Naive thymus-derived CD4-positive, alpha-beta T cell (primary cell): ENCODE measurements at places on chromosomes 4 and X. TPM values are rescaled to one million over a fixed set of nuclear protein-coding genes. Genes with fewer than 3 reads are reported as not detected.

DNA sequence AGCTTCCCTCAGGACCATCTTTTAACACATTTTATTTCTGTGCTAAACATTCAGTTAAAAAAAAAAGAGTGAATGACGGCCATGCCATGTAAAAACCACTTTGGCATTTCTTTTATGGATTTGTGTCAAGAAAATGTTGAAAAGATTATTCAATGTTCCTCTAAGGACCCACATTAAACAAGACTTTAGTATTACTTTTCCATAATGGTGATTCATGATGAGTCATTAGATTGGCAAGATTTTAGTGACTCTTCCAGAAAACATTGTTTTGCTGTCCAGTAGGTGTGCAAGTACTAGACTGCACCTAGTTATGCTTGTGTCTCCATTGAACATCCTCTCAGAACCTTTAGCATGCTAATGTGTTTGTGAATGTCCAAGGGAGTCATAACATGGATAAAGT lies 748.6 kb downstream of the STPG2 start:
- no peak overlapping the region for H3K27ac ChIP-seq
- no peaks in the 10 kb centered on the region for H3K36me3 ChIP-seq
- DNase-seq, result no peak

DNA sequence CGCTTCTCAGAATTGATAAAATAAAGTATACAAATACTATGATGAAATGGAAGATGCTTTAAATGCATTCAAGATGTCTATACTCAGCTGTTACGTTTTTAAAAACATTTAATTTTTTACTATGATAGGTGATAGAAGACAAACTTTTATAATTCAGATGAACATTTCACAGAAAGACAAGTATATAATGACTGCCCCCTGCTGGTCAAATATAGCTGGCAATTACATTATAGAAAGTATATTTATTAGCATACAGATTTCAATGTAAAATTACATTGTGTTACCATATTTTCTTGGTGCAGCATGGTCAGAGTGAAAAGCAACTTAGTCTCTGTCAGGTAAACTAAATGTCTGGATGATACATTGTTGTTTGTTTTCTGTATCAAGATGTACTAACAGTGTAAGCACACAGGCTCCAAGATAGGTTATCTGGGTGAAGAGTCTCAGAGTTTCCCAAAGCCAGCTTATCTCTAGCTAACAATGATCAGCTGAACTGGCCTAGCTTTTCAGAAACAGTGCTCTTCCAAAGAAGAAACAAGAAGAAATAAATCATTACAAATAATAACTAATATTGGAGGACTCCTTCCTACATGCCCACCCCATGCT lies 54.1 kb downstream of the SRPX start:
- H3K4me1 ChIP-seq, result no peaks in the 10 kb centered on the region
- DNase-seq, result no peak
- H3K27ac ChIP-seq, result no peak overlapping the region
- H3K36me3 ChIP-seq, result no peaks in the 10 kb centered on the region

- H3K4me3 ChIP-seq, result no peak overlapping the region
- no peaks in the 10 kb centered on the region for H3K4me1 ChIP-seq
- H3K27ac ChIP-seq, result no peak overlapping the region
- H3K36me3 ChIP-seq, result no peaks in the 10 kb centered on the region
Measured at GRCh38 chrX:22063284-22063683, 31.2 kb downstream of the PHEX start.

DNA sequence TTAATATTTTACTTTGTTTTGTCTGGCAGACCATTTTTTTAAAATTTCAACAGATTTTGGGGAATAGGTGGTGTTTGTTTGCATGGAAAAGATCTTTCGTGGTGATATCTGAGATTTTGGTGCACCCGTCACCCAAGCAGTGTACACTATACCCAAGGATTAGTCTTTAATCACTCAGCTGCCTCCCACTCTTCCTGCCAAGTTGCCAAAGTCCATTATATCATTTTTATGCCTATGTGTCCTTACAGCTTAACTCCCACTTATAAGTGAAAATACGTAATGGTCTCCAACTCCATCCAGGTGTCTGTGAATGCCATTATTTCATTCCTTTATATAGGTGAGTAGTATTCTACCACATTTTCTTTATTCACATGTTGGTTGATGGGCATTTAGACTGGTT lies 281.7 kb upstream of the GK2 start:
- H3K27ac ChIP-seq, result no peak overlapping the region
- H3K4me3 ChIP-seq, result no peak overlapping the region
- no peaks in the 10 kb centered on the region for H3K36me3 ChIP-seq

DNA sequence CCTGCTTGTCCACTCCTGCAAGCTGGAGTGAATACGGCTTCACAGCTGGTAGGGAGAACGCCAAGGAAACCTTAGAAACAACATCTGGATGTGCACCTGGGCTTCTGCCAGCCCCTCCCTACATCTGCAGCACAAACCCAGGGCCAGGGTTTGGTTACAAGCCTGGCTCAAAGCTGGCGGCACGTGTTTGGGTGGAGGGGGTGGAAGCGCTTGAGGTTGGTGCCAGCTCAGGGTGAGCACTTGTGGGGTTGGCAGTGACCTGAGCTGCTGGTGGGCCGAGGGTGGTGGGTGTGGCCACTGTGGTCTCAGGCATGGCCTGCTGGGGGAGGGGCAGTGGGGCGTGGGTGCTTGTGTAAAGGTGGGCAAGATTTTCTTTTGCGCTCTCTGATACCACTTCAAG lies 15.6 kb downstream of the ELF4 start:
- no peaks in the 10 kb centered on the region for H3K27me3 ChIP-seq
- H3K4me3 ChIP-seq, result no peak overlapping the region
- H3K27ac ChIP-seq, result peak overlapping the region; percentile 11
- H3K4me1 ChIP-seq, result peaks cover 54% of the 10 kb centered on the region

GRCh38 chr4:144579411-144580030 lies 66.4 kb upstream of the HHIP start:
- H3K27me3 ChIP-seq, result no peaks in the 10 kb centered on the region
- DNase-seq, result no peak
- H3K4me3 ChIP-seq, result no peak overlapping the region
- no peak overlapping the region for H3K27ac ChIP-seq

DNA sequence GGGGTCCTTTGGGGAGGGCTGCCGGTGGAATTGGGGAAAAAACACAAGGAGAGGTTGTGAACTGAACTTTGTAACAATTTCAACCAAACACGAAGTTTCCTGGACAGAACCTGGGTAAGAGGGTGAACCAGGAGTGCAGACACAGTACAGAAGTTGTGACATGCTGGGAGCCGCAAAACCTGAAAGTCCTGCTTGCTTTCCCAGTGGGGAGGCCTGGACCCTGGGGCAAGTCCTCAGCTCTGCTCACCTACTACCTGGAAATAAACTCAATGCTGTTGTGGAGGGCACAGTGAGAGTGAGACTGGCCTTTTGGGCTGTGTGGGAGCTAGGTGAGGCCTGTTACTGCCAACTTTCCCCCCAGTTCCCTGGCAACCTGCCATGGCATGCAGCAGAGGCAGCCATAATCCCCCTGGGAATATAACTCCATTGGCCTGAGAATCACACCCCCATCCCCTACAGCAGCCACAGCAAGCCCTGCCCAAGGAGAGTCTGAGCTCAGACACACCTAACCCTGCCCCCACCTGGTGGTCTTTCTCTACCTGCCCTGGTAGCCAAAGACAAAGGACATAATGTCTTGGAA lies 162.8 kb downstream of the THOC2 start:
- H3K27me3 ChIP-seq, result no peaks in the 10 kb centered on the region
- DNase-seq, result no peak
- no peaks in the 10 kb centered on the region for H3K4me1 ChIP-seq
- no peak overlapping the region for H3K27ac ChIP-seq

DNA sequence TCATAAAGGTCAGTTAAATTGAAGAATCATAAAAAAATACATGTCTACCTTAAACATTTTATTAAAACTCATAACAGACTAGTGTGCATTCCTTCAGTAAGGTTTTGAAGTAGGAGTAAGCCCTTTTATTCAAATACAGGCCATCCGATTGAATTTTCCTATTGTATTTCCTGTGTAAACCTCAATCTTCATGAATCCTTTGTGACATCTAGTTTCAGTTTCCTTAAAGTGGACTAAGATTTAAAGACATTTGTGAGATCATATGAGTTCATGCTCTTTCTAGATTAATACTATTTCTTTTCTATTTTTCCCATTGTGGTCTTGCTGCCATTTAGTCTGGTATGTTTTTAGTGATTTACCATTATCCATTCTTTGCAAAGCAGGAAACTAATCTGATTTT lies 644.7 kb upstream of the BOD1L1 start:
- H3K4me3 ChIP-seq, result no peak overlapping the region
- no peaks in the 10 kb centered on the region for H3K36me3 ChIP-seq
- H3K27me3 ChIP-seq, result no peaks in the 10 kb centered on the region
- H3K4me1 ChIP-seq, result no peaks in the 10 kb centered on the region

- peak overlapping the region; percentile 88 for H3K4me3 ChIP-seq
- DNase-seq, result no peak
- peaks cover 12% of the 10 kb centered on the region for H3K4me1 ChIP-seq
- peak overlapping the region; percentile 95 for H3K27ac ChIP-seq
- H3K36me3 ChIP-seq, result peaks cover 6% of the 10 kb centered on the region
- no peaks in the 10 kb centered on the region for H3K27me3 ChIP-seq
Measured at GRCh38 chr4:168317621-168318020, 931 bp downstream of the DDX60 start.

DNA sequence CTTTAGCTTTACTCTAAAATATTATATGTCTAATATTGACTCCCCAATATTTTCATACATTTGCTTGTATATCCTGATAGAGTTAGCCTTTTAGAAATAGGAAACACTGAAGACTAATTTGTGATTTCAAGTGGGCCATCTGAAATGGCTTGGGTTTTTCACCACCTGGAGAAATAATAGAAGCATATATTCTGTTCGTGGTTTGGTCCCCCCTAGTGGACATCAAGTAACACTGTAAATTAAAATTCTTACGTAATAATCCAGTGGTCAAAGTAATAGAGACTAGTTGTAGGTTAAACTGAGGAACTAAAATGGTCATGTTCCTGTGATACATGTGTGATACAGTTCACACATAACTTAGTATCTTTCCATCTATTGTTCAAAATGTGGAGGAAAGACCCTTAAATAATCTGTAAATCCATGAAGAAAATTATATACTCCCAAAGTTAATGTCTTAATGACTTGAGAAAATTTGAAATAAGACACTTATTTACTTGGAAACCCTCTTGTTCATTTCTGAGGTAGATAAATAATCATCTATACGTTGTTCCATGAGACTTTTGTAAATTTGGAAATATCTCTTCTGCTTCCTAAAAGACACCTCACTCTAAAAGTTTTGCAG lies 79.8 kb upstream of the SMARCAD1 start:
- H3K27me3 ChIP-seq, result no peaks in the 10 kb centered on the region
- no peaks in the 10 kb centered on the region for H3K4me1 ChIP-seq
- no peak overlapping the region for H3K4me3 ChIP-seq
- no peak overlapping the region for H3K27ac ChIP-seq
- no peak for DNase-seq
- H3K36me3 ChIP-seq, result no peaks in the 10 kb centered on the region

- H3K4me3 ChIP-seq, result no peak overlapping the region
- no peaks in the 10 kb centered on the region for H3K4me1 ChIP-seq
Measured at GRCh38 chr4:112002248-112002661, 143.0 kb upstream of the FAM241A start.

GRCh38 chrX:145825896-145826295 lies 8.3 kb downstream of the SLITRK2 start:
- no peak overlapping the region for H3K4me3 ChIP-seq
- no peaks in the 10 kb centered on the region for H3K4me1 ChIP-seq
- H3K36me3 ChIP-seq, result no peaks in the 10 kb centered on the region
- DNase-seq, result no peak
- H3K27ac ChIP-seq, result no peak overlapping the region

- H3K4me1 ChIP-seq, result no peaks in the 10 kb centered on the region
- H3K27ac ChIP-seq, result no peak overlapping the region
Measured at GRCh38 chr4:88196523-88197185, 38.2 kb upstream of the ABCG2 start.

DNA sequence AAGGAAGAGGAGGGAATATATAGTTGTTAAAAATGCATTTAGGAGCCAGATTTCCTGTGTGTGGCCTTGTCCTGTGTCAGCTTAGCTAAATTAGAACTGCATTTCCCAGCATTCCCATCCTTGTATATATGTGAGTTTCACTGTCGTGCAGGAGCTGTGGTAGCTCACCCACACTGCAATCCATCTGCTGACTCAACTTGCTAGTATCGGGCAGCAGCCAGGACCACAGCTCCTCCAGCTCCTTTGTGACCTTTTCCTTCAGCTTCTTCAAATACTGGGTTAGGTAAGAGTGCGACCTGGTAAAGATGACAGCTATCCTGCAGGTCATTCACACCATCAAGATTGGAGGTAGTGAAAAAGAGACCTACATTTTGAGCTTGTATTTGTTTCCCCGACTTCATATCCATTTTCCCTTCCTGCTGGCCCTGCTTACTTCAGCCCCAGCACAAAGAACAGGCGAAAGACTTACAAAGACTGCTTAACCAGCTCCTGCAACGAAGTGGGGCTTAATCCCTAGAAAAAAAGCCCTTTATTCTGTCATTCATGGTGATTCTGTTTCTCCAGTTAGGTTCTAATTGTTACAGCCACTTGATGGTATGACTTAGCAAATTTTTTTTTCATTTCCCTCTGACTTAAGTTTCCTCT lies 11.4 kb downstream of the ASIC5 start:
- H3K27ac ChIP-seq, result no peak overlapping the region
- DNase-seq, result no peak
- no peaks in the 10 kb centered on the region for H3K36me3 ChIP-seq
- no peak overlapping the region for H3K4me3 ChIP-seq
- H3K27me3 ChIP-seq, result no peaks in the 10 kb centered on the region
- no peaks in the 10 kb centered on the region for H3K4me1 ChIP-seq

DNA sequence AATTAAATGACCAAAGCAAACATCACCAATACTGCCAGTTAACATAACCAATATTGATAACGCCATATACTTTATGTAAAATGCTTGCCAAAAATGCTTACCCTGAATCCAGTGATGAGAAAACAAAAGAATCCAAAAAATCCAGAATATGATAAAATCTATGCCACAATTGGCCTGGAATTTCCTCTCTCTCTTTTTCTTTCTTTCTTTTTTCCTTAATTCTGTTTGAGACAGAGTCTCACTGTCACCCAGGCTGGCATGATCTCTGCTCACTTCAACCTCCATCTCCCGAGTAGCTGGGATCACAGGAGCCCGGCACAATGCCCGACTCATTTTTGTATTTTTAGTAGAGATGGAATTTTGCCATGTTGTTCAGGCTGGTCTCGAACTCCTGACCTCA lies 9.8 kb upstream of the SLC7A11 start:
- no peaks in the 10 kb centered on the region for H3K4me1 ChIP-seq
- H3K27me3 ChIP-seq, result peaks cover 3% of the 10 kb centered on the region
- H3K27ac ChIP-seq, result no peak overlapping the region
- no peak for DNase-seq
- H3K4me3 ChIP-seq, result no peak overlapping the region
- H3K36me3 ChIP-seq, result no peaks in the 10 kb centered on the region

Gene TMEM31
- not detected for total RNA-seq

Gene GRIA3
- not detected for total RNA-seq

Gene RUFY3
- total RNA-seq, result 38.6 TPM

Gene SPANXC
- total RNA-seq, result not detected in 2 replicates

Gene P2RY8
- total RNA-seq, result 109 TPM

Gene HSFX1
- 2.7 TPM for total RNA-seq

Gene FHIP1A
- 1.9 TPM for total RNA-seq
